ENCODE measurements at places on chromosomes 6 and 20.
A peak's percentile ranks its signal among the peaks of the same experiment; 100 is the strongest.

GRCh38 chr20:52422574-52423336 lies 231.2 kb upstream of the ZFP64 start:
- no peak for DNase-seq

GRCh38 chr6:33195304-33196165 lies 3.3 kb upstream of the COL11A2 start:
- peak; percentile 21 for DNase-seq

- no peak for DNase-seq
Measured at GRCh38 chr6:129767776-129768485, 58.0 kb upstream of the ARHGAP18 start.

GRCh38 chr6:34688956-34689355 lies 7.6 kb downstream of the ILRUN start:
- DNase-seq = no peak

DNA sequence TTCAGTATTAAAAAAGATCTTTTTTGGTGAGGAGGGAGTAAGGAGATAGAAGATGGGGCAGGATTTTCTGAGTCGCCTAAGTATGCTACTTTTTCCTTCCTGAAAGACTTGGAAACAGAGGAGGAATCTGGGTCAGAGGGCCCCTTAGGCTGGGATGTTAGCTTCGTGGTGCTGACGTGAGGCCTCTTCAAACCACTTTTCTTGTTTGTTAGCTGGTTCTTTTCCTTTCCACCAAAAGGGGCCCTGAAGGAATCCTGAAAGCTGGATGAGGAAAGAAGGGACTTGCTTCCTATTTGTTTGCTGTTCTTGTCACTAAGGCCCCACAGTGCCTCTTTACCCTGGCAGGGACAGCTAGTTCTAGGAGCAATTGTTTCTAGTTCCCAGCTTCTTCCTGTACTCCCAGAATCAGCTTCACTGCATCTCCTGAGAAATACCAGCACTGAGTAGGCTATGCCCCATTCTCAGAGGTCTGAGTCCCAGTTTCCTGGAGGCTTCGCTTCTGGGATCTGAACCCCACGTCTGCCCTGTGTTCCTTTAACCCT lies 2.2 kb upstream of the IL20RA start:
- no peak for DNase-seq

DNA sequence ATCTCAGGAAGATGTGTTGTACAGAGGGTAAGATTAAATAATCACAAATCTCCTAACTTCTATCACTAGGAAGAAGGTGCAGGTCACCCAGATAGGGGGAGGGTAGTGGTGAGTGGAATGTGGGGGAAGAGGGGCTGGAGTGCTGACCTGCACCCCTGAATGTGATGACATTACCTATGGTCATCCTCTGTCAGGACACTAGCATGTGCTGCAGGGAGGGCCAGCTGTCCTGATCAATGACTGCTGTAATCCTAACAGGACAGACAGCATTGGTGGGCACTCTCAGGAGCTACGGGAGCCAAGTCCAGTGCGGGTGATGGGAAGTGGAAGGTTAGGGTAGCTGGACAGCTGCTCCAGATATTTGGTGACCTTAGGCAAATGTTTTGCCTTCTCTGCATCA lies 45.2 kb upstream of the CST5 start:
- DNase-seq = no peak

DNA sequence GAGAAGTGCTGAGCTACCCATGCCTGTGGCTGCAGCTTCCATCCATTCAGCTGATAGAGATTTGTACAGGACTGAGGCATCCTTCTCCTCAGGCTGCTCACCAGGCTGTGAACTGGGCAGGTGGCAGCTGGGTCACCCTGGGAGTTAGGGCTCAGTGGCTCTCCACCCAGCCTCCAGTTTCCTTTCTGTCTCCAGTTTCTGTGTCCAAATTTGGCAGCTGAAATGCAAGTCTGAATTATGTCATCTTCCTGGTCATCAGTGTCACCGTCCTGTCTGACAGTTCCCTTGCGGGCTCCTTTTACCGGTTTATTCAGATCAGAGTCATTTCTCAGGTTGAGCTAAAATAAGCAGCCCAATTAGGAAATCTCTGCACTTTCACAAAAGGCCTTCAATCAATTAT lies 93.3 kb downstream of the EDN1 start:
- no peak for DNase-seq

DNA sequence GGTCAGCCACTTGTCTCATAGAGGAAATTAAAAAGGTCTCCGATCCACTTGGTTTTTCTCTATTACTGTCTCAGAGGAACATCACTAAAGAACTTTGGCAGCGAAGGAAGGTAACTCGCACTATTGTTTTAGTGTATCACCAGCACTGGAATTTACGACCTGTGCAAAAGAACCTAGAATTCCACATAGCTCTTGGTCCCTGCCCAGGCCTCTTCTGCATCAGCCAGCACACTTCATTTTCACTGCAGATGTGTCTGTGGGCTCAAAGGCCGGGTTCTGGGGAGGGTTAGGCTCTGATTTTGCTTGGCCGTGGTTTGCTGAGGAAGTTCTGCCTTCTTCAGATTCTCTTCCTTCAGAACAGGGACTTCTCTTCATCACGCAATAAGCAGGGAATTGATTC lies 102.8 kb upstream of the TMEM181 start:
- DNase-seq = no peak

DNA sequence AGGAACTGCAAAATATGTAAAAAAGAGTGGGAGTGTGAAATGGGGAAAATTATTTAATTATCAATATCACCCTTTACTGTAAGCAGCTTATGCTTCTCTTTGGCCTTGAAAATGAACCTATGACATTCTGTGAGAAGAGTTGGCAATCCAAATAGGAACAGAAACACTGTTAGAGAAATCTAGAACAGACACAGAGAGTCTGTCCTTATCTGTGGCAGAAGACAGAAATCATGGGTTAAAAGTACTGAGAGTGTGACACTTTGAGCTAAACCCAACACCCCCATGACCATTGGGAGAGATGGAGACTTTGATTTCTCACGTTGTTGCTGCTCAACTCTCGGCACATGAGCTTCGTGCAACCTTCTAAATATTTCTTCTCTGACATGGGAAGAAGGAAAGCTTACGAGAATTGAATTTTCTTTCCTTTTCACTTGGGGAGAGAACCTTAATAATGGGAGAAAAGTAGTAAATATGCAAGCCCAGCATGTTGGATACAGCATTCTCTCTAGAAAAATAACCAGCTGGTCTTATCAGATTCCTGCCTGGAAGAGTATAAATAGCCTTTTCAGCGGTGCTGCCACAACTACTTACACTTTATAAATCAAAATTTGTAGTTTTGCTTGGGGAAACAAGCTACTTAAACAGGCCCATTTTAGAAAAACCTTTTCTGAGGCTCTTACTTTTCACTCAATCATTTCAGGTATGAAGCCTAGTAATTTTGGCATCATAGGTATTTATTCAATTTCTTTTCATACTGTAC lies 49.4 kb upstream of the NOX3 start:
- no peak for DNase-seq

Measured in testis (tissue), 5 donors.